ENCODE measurements at places on chromosomes 2 and 18. TPM values are rescaled to one million over a fixed set of nuclear protein-coding genes. Genes with fewer than 3 reads are reported as not detected.

FSHR gene
- total RNA-seq, result not detected

COL3A1 gene
- total RNA-seq, result 3,379 TPM

HYCC2 gene
- 8.3 TPM for total RNA-seq

MRPL44 gene
- total RNA-seq, result 33.9 TPM

STPG4 gene
- total RNA-seq, result 0.17 TPM

DNER gene
- 0.44 TPM for total RNA-seq

FAM237A gene
- total RNA-seq, result not detected

CDK5R2 gene
- total RNA-seq, result under 0.01 TPM

PCARE gene
- not detected for total RNA-seq

TSPYL6 gene
- under 0.01 TPM for total RNA-seq

SPEG gene
- 21.7 TPM for total RNA-seq

WNT10A gene
- total RNA-seq, result not detected

SLC4A1AP gene
- total RNA-seq, result 38.7 TPM

ABCG8 gene
- total RNA-seq, result not detected

ANKRD29 gene
- total RNA-seq, result 8.6 TPM

SPC25 gene
- not detected for total RNA-seq

B3GNT7 gene
- 0.33 TPM for total RNA-seq

SYT4 gene
- not detected for total RNA-seq

CCDC141 gene
- 0.29 TPM for total RNA-seq

CRYGC gene
- not detected for total RNA-seq

TCF7L1 gene
- total RNA-seq, result 2.5 TPM

LBX2 gene
- total RNA-seq, result 6.3 TPM

ZNG1B gene
- total RNA-seq, result 33.0 TPM

DSEL gene
- 156 TPM for total RNA-seq

VWC2L gene
- total RNA-seq, result not detected

IL18R1 gene
- 0.66 TPM for total RNA-seq

DPP10 gene
- not detected for total RNA-seq

SLC19A3 gene
- total RNA-seq, result 0.29 TPM

C2orf66 gene
- 0.17 TPM for total RNA-seq

FTCDNL1 gene
- 3.3 TPM for total RNA-seq

LIMS2 gene
- 0.44 TPM for total RNA-seq

LIMS4 gene
- total RNA-seq, result 3.6 TPM

PLB1 gene
- total RNA-seq, result 2.0 TPM
